Anterior cingulate cortex (tissue), 58 donors: ENCODE measurements at places on chromosomes 6 and 20.
A peak's percentile ranks its signal among the peaks of the same experiment; 100 is the strongest.

- DNase-seq = no peak
Observed at GRCh38 chr20:41352666-41353065, 12.0 kb downstream of the LPIN3 start.

- DNase-seq = no peak
Observed at GRCh38 chr20:5810800-5811422, 60.7 kb downstream of the SHLD1 start.

GRCh38 chr6:14108571-14109410 is 8.8 kb upstream of the CD83 start:
- DNase-seq = peak; percentile 10

DNA sequence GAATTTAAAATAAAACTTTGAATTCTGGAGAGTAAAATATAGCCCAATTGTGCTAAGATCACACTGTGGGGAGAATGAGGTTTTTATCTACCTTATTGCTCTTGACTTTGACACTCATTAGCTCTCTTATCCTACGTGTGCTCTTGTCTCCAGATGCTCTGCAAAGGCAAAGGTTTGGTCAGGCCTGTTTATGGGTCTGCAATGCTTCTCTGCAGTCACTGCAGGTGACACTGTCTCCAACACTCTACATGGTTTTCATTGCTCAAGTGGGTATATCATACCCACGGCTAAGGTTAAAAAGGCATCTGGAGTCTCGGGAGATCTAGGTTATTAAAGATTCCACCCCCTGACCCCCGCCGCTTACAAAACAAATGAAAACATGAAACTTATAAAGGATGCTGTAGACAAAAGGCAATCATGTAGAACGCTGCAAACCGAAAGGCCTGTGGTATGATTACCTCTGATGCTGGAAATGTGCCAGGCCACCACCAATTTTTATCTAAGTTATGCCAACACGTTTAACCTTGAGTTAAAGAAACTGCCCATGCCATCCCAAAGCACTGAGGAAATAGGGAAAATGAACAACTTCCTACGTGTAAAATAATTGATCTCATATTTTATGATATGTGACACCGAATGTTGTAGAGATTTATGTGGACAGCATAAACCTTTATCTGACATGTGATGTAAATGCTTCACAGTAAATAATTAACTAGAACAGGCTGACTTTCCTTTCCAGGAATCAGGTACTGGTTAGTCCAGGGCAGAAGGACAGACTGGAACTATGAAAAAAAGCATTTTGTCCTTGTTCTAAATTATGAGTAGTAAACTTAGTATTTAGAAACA is 238.2 kb upstream of the NOX3 start:
- no peak for DNase-seq

- DNase-seq = no peak
Observed at GRCh38 chr6:22497276-22497675, 72.1 kb upstream of the HDGFL1 start.

GRCh38 chr6:85756982-85757381 is 114.3 kb upstream of the SYNCRIP start:
- DNase-seq = no peak

- DNase-seq = no peak
Observed at GRCh38 chr6:30928677-30929076, 3.3 kb downstream of the SFTA2 start.

- no peak for DNase-seq
Observed at GRCh38 chr20:32017711-32018251, 7.5 kb downstream of the CCM2L start.

GRCh38 chr6:39209911-39210310 is 19.4 kb downstream of the KCNK5 start:
- no peak for DNase-seq

- peak; percentile 5 for DNase-seq
Observed at GRCh38 chr20:53364646-53365045, 229.0 kb downstream of the ZNF217 start.

- no peak for DNase-seq
Observed at GRCh38 chr6:144327081-144327480, 41.9 kb downstream of the UTRN start.

- no peak for DNase-seq
Observed at GRCh38 chr6:90230548-90231215, 66.0 kb downstream of the BACH2 start.

DNA sequence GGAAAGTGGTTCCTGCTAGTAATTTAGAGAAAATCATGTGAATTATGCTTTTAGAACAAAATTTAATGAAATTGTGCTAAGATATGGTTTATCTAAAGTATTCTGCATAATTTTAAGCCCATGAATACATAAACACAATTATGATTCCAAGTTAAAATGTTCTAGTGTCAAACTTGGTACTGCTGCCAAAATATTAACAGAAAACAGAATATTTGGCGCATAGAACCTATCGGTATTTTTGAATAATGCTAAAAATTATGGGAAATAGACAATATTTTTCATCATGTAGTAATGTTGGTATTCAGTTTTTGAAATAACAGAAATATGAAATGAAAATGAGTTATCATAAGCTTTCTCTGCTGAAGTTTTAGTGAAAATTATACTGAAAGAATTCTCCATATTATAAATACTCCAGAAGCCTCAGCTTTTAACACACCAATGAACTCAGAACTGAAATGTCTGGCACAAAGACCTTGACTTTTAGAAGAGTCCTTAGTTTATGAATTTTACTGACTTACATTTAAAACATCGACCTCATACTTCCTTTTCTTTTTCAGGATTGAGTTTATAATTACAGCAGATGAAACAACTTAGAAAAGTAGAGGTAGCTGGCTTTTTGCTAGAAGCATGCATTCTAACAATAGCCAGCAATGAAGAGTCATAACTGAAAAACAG is 1192.3 kb upstream of the GJE1 start:
- DNase-seq = no peak

DNA sequence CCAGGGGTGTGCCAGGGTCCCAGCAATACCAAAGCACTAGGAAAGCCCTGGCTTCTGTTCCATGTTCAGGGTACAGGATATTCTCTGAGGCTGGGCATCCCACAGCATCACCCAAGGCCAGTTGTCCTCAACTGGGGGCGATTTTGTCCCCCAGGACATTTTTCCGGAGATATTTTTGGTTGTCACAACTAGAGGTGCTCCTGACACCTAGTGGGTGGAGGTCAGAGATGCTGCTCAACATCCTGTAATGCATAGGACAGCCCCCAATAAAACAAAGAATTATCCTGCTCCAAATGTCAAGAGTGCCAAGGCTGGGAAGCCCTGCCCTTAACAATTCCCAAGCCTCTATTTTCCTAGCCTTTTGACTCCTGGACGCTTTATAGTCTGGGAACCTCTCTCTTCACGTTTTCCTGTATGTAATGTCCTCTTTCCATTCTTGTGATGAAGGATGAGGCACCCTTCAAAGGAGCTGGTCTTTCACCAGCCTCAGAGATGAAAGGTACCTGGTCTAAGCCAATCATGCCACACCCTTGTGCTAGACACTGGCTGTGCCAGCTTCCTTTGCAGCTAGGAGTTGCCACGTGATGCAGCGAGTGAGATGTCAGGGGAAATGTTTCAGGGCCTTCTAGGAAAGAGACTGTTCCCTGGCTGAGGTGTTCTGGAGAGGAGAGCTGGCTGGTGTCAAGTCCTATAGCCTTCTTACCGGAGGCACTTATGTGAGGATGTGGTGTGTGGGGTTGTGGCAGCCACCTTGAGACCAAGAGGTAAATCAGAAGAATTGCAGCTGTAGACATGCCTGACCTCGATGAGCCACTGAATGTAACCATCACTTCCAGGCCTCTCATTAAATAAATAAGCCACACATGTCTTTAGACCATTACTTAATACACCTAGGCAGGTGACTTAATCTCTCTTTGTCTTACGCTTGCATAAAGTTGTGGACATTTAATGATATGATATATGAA is 23.4 kb upstream of the KCNG1 start:
- no peak for DNase-seq

- no peak for DNase-seq
Observed at GRCh38 chr6:7566617-7567173, 23.3 kb upstream of the SNRNP48 start.

GRCh38 chr20:19827818-19828217 is 69.8 kb downstream of the RIN2 start:
- DNase-seq = no peak

- DNase-seq = no peak
Observed at GRCh38 chr6:145814035-145814500, 527 bp downstream of the FBXO30 start.

- no peak for DNase-seq
Observed at GRCh38 chr6:166988674-166989201, 10.5 kb upstream of the CEP43 start.

GRCh38 chr6:4093288-4093687 is 14.4 kb upstream of the FAM217A start:
- no peak for DNase-seq

DNA sequence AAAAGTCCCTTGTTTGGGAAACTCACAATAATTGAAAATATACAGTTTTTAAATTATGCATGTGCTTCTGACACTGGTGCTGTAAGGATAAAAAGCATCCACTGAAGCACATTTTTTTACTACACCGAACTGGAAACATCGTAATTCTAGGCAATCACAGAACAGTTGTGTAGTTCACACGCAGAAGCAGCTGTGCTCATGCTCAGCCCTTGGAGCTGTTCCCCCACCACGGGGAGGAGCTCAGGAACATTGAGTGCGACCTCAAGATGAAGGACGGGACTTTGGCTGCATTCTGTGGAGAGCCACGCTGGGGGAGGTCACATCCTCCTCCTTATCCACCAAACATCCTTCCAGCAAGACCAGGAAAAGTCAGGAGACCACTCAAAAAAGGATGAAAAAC is 466.3 kb upstream of the CDH4 start:
- no peak for DNase-seq

- no peak for DNase-seq
Observed at GRCh38 chr20:62215020-62215990, 4.8 kb downstream of the HRH3 start.

DNA sequence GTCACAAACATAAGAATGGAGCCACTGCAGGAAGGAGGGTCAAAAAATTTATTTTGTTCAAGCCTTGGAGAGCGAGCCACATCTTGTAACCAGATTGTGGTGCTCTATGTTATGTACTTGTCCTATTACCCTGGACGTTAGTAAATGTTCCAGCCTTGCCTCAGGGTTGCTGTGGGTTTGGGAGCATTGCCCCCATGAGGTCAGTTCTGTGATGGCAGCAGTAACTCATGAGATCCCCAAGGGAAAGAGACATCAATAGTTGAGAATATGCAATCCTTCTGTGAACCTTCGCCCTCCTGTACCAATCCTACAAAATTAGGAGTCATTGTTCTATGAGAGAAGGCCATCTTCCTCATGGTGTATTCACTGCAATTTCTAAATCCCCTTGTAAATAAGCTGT is 16.4 kb upstream of the CFAP206 start:
- no peak for DNase-seq
